ENCODE measurements at places on chromosomes 5 and 9.

- DNase-seq = no peak
These were observed 113.1 kb upstream of the PCAT7 start for GRCh38 chr9:94441796-94442195.

DNA sequence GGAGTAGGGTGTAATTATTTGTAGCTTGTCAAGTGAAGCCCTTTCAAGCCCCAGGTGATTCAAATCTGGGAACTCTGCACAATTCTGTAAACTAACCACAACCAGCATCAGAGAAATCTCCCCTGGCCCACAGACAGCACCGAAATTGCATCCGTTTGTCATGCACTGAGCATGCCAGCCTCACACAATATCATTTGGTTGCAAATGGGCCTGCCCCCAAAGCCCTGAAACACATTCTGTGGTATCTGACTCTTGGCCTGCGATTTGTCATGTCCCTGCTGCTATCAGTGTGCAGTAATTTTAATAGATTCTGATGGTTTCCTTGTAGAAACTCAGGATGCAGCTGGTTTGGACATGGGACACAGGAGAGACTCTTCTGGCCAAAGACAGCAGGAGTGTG lies 35.3 kb downstream of the SNX24 start:
- DNase-seq = no peak

DNA sequence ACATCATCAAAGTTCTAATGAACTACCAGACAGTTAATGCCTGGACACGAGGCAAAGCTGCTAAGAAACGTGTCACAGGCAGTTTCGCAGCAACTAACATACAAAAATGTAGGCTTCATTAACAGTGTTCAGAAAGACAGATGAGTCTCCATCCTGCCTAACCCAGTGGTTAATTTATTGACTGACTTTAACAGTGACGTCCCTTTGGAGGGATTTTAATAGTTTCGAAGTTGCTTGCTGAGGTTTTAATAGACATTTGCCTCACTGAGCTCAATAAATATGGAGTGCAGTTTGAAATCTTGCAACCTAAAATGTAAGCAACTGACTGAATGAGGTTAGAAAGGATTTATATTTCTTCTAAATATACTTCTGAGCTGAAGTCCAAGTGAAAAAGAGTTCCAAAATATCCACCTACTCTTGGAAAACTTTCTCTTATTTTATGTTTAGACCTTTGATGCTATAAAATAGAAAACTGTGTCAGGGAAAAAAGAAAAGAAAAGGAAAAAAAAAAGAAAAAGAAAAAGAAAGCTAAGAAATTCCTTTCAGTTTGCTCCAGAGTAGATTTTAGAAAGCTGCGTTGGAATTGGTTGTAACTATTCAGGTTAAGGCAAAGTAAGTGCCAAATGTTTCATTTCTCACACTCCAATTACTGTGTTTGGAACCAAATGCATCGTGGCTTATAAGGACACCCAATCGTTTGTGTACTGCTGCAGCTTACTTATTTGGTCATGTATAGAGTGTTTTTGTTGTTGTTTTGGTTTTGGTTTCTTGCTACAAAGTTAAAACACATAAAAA lies 2016.6 kb downstream of the MAT2B start:
- DNase-seq = no peak

- DNase-seq = no peak
These were observed 420.4 kb downstream of the CETN3 start for GRCh38 chr5:89988998-89989655.

- DNase-seq = no peak
These were observed 364.1 kb downstream of the MAN2A1 start for GRCh38 chr5:110053824-110054223.

DNA sequence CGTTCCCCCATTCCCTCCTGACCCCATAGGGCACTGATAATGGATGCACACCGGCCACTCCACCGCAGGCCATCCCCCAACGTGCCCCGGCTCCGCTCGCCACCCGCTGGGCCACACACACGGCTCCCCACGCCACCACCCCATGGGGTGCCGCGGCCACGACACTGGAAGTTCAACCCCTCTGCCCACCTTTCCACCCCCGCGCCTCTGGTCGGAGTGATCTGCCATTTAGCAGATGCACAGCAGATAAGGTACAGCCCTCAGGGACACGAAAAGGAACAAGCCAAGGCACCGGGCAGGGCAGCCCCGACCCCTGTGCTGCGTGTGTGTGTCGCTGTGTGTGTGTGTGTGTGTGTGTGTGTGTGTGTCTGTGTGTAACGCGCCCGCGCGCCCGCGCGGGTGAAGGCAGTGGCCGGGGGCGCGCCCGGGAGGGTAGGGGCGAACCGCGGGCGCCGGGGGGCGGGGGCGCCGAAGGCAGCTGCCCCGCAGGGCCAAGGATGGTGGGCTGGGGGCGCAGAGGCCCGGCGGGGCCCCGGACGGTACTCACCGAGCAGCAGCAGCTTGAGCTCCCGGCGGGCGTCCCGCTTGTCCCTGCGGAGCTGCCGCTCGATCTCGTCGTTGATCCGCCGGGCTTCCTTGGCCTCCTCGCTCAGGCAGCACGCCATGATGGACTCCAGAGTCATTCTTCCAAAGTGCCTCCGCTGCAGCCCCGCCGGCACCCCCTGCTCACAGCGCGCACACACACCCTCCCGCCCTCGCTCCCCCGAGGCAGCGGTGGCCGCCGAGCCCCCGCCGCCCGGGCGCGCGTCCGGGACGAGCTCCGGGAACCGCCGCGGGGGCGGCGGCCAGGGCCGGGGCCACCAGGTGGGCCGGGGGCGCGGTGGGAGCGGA lies 813 bp downstream of the GNAQ start:
- DNase-seq = no peak

- DNase-seq = no peak
These were observed 82.9 kb downstream of the UGCG start for GRCh38 chr9:111979561-111979960.

GRCh38 chr9:77648234-77649108 lies at the start of gene GNA14:
Gene GNA14 (minus strand): TSS chr9:77648322. CDS start chr9:77647793, 529 bp downstream.
- no peak for DNase-seq

- no peak for DNase-seq
These were observed 13.7 kb upstream of the FAM120AOS start for GRCh38 chr9:93467062-93467416.

DNA sequence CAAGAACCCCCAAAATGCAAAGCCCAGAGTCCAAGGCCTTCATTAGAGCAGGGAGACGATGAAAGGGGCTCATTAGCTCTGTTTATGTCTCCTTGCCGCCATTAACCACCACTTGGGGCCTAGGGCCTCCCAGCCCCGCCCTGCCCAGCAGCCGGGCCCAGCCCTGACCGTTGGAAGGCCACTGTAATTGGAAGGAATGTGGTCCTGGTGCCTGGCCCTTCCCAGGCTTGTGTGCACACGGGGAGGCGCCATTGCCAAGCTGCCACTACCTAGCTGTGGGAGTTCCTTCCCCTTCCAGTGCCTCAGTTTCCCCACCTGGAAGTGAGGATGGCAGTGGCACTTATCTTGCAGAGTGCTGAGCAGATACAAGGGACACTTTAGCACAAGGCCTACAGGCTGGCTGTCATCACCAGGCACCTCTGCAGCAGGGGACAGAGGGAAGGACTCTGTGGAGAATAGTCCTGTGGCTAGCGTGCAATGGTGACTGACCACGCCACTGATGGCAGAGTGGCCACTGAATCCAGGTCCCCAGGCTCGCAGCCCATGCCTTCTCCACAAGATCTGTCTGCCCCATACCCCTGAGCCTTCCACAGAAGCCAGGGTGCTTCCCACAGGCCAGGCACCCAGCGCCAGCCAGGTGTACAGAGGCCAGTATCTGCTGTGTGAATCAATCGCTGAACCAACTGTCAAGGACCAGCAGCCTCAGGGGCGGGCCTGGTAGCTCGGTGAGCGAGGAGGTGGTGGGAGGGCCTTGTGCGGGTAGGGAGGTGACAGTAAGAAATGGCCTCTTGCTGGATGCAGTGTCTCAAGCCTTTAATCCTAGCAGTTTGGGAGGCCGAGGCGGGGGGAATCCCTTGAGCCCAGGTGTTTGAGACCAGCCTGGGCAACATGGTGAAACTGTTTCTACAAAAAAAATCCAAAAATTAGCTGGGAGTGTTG lies 20.8 kb downstream of the GBGT1 start:
- DNase-seq = no peak

DNA sequence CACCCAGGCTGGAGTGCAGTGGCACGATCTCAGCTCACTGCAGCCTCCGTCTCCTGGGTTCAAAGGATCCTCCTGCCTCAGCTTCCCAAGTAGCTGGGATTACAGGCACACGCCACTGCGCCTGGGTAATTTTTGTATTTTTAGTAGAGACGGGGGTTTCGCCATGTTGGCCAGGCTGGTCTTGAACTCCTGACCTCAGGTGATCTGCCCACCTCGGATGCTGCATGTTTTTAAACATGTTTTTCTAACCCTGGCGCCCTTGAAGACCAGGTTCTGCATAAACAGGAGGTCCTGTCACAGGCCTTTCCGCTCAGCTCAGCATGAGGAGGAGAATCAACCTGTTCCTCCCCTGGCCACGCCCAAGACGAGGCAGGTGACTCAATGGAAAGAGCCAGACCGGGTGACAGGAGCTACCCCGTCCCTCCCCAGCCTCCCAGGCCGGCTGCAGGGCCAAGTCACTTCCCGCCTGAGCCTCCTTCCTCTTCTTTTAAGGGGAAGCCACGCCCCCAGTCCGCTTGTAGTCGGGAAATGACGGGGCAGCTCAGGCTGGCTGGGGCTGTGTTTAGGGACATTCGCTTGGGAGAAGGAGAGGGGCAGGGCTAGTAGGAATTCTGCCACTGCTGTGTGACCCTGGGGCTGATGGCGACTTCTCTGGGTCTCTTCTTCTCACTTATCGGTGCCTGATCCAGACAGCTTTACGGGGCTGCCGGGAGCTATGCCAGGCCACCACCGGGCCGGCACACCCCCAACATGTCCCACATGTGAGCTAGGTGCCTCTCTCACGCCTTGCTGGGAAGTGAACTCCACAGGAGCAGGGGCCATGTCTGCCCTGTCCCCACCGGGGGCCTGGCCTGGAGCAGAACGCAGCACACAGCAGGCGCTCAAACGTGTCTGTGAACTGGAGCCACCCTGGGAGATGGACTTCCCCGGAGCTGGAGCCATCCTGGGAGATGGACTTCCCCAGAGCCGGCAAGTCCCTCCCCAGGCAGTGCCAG lies 6.1 kb downstream of the NOTCH1 start:
- no peak for DNase-seq

GRCh38 chr5:138824516-138824915 lies 50.6 kb downstream of the LRRTM2 start:
- DNase-seq = no peak
